Stimulated activated CD8-positive, alpha-beta memory T cell treated with anti-CD3 and anti-CD28 coated beads, Interleukin-7, amount 100 ng/mL, for 24 hours (primary cell): ENCODE measurements at places on chromosomes 12 and 14.

GRCh38 chr12:67386869-67387565 lies 117.9 kb downstream of the CAND1 start:
- no peak for DNase-seq

DNA sequence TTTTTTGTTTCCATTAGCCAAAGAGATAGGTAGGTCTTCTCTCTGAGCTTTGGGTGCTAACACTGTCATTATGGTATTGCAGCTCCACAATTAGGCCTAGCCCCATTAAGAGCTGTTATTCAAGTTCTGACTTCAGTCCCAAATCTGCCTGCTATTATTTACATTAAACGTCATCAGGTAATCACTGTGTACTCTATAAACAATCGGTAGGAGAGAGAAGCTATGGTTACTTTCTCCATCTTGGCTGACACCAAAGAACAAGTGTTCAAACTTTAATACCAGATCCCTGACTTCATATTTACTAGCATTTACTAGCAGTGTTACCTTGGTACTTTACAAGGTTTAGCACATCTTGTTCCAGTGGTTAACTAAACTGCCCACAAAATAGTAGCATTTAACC lies 305.1 kb upstream of the GARIN2 start:
- DNase-seq = no peak

- DNase-seq = no peak
Observed at GRCh38 chr14:52950410-52950897, 396 bp downstream of the FERMT2 start.

DNA sequence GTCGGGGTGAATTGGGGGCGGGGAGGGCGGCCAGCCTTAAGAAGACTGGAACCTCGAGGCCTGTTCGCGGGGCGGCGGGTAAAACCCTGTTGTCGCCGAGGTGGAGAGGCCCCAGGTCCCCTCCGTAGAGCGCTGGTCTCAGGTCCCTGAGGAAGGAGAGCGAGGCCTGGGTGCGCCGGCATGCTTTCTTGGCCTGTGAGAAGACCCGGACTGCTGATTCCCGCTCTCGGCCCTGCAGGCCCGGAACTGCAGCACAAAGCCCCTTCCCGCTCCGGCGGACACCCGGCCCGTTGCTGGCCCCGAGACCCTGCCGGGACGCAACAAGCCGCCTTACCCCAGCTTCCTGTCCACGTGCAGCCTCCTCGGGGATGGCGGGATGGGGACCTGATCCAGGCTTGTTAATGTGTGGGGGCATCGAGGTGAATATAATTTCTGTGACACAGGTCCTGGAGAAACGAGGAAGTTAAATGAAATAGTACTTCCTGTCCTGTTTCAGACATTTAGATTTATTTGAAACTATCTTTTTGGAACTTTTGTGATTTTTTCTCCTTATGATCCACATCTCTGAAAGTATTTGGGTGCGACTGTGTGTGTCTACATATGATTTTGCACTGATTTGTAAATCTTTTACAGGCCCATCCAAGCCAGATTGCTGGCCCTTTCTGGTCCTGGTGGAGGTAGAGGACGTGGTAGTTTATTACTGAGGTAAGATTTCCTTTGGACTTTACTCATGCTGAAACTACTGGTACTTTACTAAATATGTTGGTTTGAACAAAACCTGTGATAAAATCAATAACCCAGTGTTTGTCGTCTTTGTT lies 600 bp downstream of the PNN start:
- DNase-seq = peak; percentile 16

DNA sequence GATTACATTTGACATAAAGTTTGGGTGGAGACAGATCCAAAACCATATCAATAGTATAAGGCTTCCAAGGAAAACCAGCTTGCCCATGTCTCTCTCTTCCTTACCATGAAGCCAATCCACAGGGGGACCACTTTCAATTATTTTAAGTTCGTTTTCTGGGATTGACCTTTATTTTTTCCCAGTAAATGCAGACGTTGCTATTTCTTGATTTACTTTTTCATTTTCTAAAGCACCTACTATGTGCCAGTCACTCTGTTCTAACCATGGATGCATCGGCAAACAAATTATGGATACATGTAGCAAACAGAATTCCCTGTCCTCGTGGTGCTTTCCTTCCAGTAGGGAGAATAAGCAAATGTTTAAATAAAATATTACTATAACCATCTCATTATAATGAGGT lies 65.8 kb upstream of the KCNA1 start:
- DNase-seq = no peak

GRCh38 chr12:27589419-27589818 lies 65.4 kb downstream of the PPFIBP1 start:
- no peak for DNase-seq

- no peak for DNase-seq
Observed at GRCh38 chr14:30005114-30005808, 77.6 kb upstream of the PRKD1 start.

- no peak for DNase-seq
Observed at GRCh38 chr12:13538136-13538535, 341.6 kb downstream of the EMP1 start.

DNA sequence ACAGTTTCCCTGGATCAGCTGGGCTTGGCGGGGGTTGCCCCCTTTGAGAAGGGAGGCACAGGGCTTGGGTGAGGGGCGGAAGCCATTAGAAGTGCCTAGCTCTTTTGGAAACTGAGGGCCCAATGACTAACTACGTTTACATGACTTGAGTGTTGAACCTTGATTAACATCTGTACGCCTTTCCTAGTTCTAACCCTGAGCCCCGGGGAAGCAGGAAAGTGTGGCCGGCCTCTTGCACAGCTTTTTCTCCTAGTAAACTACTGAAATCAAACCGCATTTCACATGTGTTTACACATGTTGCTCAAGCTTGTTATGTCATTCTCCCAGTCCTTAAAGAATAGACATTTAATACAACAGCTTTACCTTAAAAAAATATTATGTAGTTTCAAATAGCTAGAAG lies 1356.4 kb upstream of the TMEM132C start:
- no peak for DNase-seq

GRCh38 chr12:23534196-23534595 lies 415.3 kb downstream of the SOX5 start:
- no peak for DNase-seq

DNA sequence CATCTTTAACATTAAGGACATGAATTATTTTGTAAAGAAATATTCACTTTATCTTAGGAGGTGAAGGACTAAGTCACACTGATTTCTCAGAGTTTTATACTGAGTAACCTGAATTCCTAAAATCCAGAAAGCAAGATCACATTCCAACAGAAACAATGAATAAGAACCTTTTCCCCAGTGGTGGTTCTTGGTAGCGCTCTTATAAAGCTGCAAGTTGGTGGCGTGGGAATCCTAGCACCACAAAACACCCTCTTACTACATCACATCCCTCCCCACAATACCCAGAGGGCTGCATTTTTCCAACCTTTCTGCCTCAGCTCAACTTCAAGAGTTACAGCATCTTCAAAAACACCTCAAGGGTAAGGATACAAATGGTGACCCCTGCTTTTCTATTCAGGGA lies 44.0 kb upstream of the SMUG1 start:
- DNase-seq = no peak

DNA sequence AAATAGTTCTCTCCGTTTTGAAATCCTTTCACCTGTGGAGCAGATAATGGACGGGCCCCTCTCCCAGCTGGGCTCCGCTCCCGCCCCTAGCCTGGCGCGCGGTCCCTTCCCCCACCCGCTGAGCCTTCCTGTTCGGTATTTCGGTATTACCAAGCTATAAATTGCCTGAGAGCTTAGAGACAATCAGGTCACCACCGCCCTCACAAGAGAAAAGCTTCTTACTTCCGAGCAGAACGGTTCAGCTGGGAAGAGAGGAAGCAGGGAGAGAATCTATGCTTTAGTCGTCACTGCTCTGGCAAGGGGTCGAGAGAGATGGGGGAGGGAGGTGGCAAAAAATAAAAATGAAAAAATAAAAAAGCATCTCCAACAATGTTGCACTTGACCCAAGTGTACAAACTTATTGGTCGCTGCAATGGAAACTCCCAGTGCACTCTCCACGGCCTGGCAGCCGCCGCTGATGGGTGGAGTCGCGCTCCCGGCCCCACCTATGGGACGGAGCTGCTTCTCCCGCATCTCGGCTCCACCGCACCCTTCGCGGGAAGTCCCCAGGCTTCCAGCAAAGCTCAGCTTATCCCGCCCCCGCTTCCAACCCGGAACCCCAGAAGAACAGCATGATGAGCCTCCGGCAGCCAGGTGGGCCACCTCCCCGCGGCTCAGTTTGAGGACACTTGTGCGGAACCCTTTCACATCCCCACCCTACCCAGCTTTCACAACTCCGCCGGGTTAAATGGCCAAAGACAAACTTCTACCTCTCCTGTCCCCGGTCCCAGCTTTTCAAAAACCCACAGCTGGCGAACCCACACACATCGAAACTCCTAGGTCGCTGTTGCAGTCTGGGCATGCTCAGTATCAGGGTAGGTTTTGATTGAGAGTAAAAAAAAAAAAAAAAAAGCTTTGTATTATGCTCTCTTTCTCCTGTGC lies 832 bp upstream of the SYT1 start:
- DNase-seq = no peak

DNA sequence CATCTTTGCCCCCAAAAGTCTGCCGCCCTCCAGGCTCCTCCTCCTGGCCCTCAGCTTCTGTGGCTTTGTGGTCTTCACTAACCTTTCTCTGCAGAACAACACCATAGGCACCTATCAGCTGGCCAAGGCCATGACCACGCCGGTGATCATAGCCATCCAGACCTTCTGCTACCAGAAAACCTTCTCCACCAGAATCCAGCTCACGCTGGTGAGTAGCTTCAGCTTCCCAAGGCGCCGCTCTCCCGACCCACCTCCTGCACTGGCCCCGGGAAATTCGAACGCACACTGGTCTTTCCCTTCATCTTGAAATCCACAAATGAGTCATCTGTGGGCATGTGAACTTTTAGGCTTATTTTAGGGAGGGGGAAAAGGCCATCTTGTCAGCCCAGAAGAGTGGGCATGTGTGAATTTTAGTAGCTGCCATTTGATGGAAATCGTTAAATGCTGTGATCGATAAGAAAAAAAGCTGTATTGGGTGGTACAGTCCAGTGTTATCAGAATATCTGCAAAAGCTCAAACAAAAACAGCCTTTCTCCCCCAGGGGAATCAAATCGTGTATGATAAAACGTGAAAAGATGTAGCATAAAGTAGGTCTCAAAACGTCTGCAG lies 700 bp downstream of the SLC35E3 start:
- peak; percentile 4 for DNase-seq

GRCh38 chr14:100837805-100838350 lies 12.0 kb downstream of the MEG3 start:
- no peak for DNase-seq

DNA sequence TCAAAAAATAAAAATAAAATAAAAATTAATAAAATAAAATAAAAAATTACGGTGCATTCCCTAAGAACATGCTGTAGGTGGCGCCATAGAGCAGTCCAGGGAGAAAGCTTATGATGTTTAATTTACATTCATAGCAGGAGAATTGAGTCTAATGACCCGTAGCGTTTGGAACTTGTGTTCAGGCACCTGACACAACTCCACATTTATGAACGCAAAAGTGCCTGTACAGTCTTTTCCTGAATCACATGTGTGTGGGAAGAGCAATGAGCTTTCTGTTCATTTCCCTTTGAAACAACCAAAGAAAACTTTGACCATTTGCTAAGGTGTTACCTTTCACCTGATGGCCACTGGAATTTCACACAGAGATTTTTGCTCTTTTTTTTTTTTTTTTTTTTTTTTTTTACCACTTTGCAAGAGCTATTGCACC lies 60.6 kb upstream of the KCNA1 start:
- no peak for DNase-seq

DNA sequence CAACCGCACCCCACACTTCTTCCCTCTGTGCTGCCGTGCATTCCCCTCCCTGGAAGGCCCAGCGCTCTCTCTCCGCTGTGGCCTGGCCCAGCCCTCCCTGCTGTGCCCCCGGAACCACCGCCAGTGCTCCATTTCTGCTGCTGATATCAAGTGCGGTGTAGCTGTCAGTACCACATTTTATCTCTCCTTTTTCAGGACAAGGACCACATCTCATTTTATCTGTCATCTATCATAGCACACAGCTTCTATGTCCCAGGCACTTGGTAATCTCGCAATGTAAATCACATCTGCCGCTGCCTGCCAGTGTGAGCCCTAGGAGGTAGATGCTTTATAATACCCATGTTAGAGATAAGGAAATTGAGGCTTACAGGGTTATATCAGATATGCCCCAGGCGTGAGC lies 18.3 kb downstream of the IL31 start:
- DNase-seq = no peak

DNA sequence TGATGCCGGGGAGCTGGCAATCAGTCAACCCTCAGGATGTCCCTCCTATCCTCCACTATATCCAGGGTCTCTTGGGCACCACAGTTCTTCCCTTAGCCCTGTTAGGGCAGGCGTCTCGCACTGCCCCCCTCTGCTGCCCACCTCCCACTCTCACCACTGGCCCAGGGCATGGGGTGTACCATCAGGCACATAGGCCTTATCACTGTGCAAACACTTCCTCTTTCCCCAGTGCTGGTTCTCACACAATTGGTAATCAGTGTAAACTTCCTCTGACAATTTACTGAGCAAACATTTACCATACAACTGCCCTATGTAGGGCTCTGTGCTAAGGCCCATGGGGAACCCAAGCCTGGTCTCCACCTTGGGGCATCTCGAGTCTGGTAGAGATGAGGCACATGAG lies 20.1 kb upstream of the TMED10 start:
- DNase-seq = no peak

DNA sequence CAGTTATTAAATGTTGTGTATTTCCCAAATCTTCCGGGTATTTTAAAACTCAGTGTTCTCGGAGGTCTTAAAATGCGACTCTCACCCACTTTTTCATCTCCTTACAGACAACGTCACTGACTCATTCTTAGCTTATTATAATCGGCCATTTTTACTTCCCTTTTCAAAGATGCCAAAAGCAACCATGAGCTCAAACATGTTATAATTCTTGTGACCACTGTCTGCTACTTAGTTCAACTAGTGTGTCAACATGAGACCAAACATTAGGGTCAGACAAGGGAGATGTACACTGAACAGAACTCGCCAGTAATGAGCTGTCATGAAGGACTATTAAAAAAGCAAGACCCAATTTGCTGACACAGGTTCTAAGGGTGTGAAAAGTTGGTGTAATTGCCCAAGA lies 4.2 kb upstream of the GRIP1 start:
- no peak for DNase-seq

DNA sequence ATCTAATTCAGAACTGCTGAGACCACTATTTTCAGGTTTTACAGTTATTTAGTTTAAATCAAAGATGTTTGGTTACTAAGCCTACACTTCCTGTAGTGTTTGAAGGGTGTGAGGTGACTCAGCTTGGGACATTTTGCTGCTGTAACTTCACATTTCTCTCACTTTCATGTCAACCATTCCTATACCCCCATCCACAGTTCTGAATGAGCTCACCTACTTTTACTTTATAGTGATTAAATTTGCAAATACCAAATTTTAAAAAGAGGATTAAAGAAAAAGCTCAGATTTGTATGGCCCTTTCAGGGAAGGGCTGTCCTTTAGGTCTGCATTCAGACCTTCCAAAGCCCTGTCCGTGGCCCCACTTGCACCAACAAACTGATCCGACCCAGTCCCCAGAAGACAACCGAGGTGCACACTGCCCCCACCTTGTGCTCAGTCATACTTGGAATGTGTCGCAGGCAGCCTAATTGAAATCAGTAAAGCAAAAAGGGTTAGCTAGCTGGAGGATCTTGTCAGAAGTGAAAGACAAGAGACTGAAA lies 174.4 kb downstream of the MON2 start:
- no peak for DNase-seq
